Stimulated activated CD4-positive, alpha-beta T cell treated with anti-CD3 and anti-CD28 coated beads, Interleukin-4, amount 100 ng/mL, for 24 hours (primary cell): ENCODE measurements at places on chromosomes 2 and 18.
A peak's percentile ranks its signal among the peaks of the same experiment; 100 is the strongest.

GRCh38 chr2:156340804-156341451, 8.4 kb upstream of the NR4A2 start:
- DNase-seq: peak; percentile 48

GRCh38 chr2:104332731-104333130, 521.2 kb upstream of the POU3F3 start:
- DNase-seq: no peak

GRCh38 chr2:182822733-182823132, 43.7 kb downstream of the FRZB start:
- no peak for DNase-seq

GRCh38 chr18:26729449-26729848, 136.1 kb downstream of the AQP4 start:
- no peak for DNase-seq

DNA sequence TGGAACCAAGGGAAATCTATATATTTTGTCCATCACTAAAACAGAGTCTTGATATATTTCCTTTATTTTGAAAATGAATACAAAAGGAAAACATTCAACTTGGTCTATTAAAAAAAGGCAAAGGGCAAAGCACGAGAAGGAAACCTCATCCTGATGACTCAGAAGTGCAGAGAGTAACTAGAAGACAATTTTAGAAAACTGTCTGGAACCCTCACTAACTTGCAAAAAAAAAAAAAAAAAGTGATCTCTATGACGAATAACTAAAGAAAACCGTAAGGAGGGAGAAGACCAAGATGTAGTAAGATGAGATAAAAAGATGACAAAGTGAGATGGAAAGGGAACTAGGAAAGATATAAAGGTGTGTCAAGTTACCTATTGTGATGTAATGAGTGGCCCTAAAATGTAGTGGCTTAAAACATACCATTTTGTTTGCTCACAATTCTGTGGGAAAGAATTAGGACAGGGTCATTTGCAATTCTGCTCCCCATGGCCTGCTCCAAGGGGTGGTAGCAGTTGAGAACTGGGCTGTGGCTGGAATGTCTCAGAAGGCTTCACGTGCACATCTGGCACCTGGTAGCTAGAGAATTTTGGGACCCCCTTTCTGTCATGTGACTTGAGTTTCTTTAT, 303.0 kb downstream of the DYSF start:
- no peak for DNase-seq

DNA sequence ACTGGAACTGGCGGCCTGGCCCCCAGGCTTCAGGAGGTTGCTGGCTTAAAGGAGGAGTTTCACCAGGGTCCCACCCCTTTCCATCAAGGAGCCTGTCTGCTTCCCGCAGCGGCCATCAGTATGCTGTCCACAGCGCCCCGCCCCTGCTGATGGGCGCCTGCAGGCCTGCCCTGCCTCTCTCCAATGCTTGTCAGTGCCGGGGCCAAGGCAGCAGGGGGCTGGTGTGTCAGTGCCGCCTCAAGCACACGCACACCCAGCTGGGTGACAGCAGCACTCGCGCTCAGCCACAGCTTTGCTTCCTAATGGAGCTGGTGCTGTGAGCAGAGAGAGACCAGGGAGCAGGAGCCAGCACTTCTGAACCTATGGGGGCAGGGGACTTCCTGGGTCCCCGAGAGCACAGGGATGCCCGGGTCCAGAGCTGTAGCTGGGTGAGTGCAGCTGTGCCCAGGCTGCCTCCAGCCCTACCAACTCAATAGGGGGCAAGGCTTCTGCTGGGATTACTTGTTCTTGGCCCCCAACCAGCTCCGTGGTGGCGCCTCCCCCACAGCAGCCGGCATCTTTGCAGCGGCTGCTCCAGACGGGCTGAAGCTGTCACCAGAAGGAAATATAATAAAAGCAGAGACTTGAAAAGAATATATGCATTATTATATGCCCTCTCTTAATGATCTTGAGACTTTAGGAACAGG, 377.2 kb upstream of the LRATD1 start:
- DNase-seq: no peak

DNA sequence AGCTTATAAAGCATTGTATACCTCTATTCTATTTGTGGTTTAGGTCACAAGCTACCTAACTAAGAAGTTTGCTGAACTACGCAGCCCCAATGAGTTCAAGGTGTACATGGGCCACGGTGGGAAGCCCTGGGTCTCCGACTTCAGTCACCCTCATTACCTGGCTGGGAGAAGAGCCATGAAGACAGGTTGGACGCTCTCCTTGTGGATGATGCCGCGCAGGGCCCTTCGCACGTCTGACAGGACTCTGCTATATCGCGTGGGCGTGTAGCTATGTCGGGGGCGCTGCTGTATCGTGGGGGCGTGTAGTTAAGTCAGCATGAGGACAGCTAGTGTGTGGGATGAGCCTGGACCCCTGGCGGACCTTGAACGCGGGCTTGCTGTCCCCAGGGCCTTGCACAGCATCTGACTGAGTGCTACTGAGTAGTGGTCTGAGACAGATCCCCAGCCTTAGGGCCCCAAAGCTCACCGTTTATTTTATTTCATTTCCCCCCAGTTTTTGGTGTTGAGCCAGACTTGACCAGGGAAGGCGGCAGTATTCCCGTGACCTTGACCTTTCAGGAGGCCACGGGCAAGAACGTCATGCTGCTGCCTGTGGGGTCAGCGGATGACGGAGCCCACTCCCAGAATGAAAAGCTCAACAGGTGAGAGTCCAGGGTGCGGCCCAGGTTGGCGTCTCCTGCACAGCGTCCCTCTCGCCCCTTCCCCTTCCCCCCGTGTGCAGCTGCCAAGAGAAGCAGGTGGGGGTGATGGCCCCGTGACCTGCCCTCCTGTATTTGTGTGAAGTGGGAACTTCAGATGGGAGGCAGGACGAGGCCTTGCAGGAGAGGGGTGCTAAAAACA, 15.6 kb upstream of the CNDP1 start:
- DNase-seq: no peak

- no peak for DNase-seq
These were observed 11.1 kb upstream of the KLHL30 start for GRCh38 chr2:238127165-238128060.

- DNase-seq: no peak
These were observed 401.8 kb downstream of the KCNJ3 start for GRCh38 chr2:155100261-155100660.

GRCh38 chr2:224400886-224401632, 848 bp downstream of the FAM124B start:
- no peak for DNase-seq

DNA sequence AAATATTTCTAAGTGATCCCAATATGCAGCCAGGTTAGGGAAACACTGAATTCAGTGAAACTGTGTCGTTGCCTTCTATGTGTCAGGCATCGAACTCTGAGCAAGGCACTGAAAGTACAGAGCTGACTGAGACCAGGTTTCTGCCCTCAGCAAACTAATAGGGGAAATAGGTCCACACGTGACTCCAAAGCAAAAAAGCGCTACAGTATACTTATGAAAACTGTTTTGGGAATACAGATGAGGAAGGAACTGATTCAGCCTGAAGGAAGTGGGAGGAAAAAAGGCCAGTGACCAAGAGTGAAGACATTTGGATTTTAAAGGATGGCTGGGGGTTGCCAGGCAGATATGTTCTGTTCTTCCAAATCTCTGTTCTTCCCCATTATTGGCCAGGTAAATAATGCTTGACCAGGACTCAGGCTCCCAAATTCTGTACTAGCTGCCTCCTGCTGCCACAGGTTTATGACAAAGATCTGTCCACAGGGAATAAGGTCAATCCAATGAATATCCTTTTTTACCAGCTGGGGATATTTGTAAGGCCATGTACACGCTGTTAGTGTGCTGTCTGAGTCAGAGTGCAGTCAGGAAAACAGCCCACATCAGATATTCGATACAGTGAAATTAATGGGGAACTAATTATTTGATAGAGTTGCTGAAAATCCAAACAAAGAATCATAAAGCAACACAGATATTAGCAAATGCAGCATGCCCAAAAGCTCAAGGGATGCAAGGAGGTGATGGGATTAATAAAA, 24.5 kb upstream of the INPP4A start:
- DNase-seq: no peak

GRCh38 chr18:22841840-22842239, 91.3 kb upstream of the RBBP8 start:
- DNase-seq: no peak

DNA sequence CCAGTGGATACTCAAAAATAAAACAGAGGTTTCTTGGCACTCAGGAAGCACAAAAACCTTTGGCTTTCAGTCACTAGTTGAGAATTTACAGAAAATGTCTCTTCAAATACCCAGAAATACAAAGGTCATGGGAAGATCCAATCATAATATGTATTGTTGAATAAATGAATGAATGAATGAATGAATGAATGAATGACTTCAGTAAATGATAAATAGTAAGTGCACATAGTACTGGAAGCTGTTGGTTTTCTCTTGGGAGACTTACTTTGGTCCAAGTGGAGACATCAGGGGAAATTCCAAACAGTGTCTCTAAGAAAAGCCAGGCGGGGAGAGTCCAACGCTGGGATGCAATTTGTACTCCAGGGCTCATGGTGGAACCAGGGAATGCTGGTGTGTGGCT, 261.3 kb upstream of the KLHL29 start:
- no peak for DNase-seq

- DNase-seq: no peak
These were observed 163.5 kb downstream of the ZEB2 start for GRCh38 chr2:144356402-144356801.

GRCh38 chr2:74003494-74004211, 18.9 kb downstream of the TET3 start:
- DNase-seq: no peak

DNA sequence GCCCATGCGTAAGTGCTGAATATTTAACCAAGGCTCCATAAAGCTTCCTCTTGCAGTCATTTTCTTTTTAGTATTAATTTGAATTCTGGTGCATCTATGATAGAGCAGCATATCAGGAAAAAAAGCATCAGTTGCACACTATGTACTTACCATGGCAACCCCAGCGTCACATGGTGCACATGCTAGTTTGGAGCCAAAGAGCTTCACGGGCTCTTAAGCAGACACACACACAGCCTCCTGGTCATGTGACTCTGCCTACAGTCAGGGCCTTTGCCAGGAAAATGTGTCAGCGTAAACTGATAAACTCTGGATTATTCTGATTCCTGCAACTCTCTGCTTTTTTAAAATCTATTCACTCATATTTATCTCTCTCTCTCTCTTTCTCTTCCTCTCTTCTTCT, 30.2 kb downstream of the NYAP2 start:
- DNase-seq: no peak

GRCh38 chr18:43887491-43887890, 610.2 kb upstream of the SYT4 start:
- DNase-seq: no peak

GRCh38 chr18:63545000-63545399, 2.8 kb downstream of the SERPINB12 start:
- no peak for DNase-seq

GRCh38 chr2:6750411-6751158, 115.1 kb downstream of the CMPK2 start:
- DNase-seq: no peak

DNA sequence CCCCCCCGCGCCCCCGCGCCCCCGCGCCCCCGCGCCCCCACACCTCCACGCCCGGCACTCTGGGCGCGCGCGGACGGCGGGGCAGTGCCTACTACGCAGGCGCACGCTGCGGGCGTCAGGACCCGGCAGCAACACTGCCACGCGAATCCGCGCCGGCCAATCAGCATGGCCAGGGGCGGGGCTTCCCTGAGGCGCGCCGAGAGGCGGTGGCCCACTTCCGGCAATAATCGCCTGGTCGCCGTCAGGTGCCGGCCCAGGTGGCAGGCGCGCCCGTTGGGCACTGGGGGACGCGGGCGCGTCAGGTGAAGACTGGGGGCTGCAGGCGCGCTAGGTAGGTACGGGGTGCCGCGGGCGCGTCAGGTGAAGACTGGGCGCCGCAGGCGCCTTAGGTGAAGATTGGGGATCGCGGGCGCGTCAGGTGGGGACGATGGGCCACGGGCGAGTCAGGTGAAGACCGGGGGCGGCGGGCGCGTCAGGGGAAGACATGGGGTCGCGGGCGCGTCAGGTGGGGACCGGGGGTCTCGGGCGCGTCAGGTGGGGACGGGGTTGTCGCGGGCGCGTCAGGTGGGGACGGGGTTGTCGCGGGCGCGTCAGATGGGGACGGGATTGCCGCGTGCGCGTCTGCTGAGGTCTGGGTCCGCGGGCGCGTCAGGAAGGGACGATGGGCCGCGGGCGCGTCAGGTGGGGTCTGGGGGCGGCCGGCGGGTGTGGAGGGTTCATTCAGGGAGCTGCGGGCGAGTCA, 219.1 kb downstream of the RTP5 start:
- DNase-seq: peak; percentile 92

DNA sequence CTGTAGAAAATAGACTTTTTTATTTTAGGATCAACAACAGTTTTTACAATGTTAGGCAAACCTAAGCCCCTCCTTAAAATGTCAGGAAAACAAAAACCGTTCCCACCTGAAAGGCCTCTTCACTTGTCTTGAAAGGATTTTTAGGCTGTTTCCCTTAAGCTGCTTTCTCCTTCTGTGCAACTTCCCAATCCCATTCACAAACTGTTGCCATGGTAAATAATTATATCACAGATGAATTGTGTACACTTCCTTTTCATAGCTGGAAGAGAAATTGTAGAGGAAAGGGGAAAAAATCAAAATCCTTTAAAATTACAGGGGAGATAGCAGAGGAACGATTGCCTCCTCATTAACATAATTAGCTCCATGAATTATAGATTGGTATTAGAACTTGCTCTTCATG, 1488.0 kb upstream of the CELF4 start:
- DNase-seq: no peak

DNA sequence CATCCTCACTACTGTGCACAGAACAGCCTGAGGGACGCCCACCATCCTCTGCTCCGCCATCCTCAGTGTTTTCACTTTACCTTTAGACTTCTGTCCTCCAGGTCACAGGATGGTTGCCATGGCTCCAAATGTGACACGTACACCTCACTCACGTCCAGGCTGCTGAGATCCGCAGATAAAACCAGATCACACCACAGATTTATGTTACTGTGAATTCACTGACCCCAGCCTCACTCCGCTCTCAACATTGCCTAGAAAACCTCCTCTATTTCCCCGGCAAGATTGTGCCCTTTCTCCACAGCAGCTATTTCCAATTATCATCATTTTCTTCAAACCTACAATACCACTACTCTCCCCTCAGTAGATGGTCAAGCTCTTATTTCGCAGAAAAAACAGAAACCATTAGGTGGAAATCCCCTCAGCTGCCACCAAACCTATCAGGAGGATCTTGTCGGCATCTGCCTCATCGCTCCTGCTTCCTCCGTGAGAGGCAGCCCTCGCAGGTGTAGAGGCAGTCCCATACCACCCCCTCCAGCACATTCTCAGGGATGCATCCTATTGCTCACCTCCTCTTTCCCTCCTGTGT, 49.8 kb upstream of the SLC1A4 start:
- DNase-seq: no peak

DNA sequence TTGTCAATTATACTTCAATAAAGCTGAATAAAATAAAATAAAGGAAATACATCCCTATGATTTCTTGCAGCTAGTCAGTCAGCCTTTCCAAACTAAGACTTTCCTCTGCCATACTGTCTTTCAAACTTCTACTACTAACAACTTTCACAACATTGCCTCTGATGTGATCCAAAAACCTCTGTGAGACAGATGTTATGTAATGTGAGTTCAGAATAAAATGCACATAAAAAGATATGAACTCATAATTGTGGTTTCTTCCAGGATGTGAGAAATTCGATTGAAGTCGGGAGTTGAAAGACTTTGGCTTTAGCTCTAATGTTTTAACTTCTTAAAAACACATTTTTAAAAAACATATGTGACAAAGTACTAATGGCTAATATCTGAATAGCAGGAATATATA, 98.7 kb downstream of the PIGN start:
- DNase-seq: no peak
